ENCODE measurements at places on chromosomes 7 and 10.

DNA sequence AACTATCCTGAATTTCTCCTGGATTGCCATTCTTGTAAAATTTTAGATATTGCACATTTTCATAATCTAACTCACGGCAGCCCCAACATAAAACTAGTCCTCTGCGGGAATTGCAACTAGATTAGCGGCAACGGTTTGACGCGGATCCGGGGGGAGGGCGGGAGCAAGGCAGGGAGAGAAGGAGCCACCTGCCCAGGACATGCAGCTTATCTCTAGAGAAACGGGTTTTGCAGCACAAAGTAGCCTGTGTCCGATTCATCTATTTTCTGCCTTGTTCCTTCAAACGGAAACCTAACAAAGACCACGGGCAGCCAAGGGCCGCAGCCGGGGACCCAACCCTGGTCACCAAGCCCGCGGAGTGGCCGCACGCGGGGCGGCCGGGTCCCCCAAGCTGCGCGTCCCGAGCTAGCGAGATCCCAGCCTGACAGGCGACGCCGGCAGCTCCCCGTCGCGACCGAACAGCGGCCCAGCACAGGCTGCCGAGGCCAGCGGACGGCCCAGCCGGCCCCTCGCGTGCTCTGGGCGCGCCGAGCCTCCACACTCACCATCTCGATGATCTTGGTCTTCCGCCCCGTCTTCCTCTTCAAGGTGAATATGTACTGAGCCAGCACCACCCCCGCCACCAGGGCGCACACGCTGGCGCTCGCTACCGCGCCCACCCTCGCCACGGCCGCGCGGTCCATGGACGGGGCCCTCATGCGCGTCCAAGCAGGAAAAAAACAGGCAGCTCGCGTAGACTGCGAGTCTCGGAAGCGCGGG is at the start of gene NT5C3A:
Gene NT5C3A, minus strand, starts transcription at position 754 of the 759 bp plus-strand sequence. Its CDS starts 71 bp downstream, at position 683.
- no peak for DNase-seq

DNA sequence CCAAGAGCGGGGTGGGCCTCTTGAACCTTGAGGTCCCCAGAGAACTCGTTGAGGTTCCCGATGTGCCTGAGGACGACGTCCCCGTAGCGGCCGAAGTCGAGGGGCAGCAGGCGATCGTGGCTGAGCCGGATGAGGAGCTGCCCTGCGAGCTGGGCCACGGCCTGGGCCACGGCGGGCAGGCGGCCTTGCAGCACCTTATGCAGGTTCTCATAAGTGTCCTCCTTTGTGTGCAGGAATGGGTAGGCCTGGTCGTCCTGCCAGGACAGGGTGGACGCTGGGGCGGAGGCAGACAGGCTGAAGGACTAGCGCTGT is 14.2 kb downstream of the TFR2 start:
- DNase-seq = no peak

- DNase-seq = no peak
These were observed 209.9 kb downstream of the ZNF365 start for GRCh38 chr10:62583876-62584615.

DNA sequence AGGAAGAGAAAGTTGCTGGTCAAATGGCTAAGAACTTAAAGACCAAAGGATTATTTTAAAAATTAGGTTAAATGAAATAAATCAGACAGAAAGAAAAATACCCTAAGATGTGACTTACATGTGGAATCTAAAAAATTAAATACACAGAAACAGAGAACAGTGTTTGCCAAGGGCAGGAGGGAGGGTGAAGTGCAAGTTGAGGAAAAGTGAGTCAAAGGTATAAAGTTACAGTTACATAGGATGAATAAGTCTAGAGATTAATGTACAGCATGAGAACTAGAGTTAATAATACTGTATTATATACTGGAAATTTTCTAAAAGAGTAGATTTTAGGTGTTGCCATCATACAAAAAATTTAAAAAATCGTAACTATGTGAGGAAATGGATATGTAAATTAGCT is 146.3 kb downstream of the MDFIC start:
- no peak for DNase-seq

- DNase-seq = no peak
These were observed 65.5 kb upstream of the SH2B2 start for GRCh38 chr7:102220960-102221800.

GRCh38 chr7:130383187-130383980 is 3.1 kb downstream of the CPA1 start:
- no peak for DNase-seq

- DNase-seq = no peak
These were observed 24.1 kb downstream of the GBX1 start for GRCh38 chr7:151143261-151144015.

DNA sequence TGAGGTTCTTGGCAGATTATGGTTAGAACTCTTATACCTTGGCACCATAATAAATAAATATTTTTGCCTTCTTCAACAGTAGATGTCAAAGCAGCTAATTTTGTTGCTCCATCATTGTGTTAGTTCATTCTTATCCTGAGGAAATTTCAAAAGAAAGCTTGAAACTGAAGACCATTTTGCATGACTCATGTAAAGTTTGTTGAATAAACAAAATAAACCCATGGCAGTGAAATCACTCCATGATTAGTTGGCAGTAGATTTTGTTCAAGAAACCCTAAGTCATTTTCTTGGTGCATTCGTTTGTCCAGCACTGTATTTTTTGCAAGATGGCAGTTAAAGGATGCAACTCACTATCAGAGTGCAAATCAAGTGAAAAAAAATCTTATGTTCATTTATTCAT is 91.6 kb downstream of the HECW1 start:
- no peak for DNase-seq

DNA sequence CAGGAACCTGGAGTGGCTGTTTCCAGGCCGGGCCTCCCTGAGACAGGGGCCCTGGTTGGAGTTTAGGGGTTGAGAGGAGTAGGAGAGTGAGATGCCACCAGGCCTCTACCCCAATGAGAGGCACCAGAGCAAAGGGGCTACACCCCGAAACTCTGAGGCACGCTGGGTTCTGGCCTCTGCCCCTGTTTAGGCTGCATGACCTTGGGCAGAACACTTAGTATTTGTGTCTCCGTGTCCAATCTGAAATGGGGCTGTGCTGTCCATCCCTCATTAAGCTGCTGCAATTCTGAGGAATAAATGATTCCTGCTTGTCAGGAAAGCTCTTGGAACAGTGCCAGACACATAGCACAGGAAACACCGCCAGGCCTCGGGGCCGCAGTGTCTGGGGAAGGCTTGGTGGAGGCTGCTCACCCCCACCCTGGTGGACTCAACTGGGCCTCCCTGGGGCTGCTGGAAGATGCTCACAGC is 40.5 kb upstream of the SAMD8 start:
- DNase-seq = no peak

DNA sequence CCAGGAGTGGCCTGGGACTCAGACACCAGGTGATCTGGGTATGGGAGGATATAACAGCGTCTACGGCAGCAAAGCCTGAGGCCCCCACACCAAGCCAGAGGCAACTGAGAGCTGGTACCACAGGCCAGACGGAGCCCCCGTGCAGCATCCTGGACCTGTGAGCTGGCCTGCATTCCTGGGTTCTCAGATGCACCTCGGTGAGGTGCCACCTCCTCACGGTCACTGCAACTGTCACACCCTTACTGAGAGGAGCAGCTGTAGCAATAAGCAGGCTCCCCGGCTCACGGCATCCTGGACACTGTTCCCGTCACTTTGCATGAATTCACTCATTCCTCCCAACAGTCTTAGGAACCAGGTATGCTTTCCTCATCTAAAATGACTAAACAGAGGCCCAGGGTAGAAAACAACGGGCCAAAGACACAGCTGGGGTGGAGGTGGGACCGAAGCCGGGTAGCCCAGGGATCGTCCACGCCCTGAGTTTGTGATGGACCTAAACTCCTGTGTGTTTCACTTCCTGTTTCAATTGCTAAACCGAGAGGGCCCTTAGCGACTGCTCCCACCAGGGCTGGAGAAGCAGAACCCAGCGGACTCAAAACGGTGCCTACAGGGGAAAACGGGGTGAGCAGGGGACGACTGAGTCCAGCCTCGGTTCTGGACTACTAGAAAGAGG is 98.7 kb downstream of the CTBP2 start:
- no peak for DNase-seq

GRCh38 chr7:116763647-116764046 is 91.7 kb downstream of the MET start:
- DNase-seq = no peak

- DNase-seq = no peak
These were observed 1166.7 kb upstream of the C7orf33 start for GRCh38 chr7:147423875-147424274.

DNA sequence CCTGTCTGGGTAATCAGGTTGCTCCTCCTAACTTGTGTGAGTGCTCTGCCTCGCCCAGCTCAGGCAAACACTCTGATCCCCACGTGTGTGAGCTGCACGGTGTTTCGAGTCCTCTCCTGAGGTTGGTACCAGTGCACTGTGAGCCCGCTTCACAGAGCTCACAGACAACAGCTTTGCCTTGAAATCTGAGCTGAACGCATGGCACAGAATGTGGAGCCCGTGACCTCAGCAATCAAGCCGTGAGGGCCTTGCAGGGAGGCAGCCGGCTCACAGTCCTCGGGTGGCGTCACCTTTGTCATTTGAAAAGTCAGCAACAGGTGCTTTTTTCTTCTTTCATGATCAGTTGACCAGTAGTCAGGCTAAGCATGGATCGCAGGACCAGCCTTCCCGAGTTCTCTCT is 60.2 kb upstream of the ADGRA1 start:
- no peak for DNase-seq

DNA sequence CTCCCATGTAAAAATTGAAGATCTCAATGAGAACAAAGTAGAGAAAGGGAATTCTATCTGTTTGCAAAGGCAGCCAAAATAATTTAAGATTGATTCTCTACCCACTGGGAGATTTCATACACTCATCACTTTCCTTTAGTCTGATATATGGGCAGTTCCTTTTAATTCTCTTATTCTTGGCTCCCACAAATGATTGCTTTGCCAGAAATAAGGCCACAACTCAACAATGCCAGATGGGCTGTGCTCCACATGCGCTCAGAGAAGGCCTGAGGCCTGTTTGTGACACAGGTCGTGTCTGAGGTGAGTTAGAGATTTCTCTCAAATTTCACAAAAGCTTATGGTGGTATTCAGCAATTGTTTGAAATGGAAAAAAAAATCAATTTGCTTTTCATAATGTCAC is 501.9 kb upstream of the SEMA3D start:
- DNase-seq = no peak

DNA sequence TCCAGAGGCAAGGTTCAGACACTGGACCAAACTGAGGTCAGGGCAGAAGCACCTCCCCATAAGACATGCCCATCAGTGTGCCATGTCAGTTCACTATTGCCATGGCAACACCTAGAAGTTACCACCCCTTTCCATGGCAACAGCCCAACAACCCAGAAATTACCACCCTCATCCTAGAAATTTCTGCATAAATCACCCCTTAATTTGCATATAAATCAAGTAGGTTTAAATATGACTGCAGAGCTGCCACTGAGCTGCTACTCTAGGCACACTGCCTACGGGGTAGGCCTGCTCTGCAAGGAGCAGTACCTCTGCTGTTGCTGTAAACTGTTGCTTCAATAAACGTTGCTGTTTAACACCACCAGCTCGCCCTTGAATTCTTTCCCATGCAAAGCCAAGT is 12.7 kb downstream of the STEAP2 start:
- no peak for DNase-seq

GRCh38 chr7:71308096-71308495 is 176.2 kb downstream of the GALNT17 start:
- no peak for DNase-seq

DNA sequence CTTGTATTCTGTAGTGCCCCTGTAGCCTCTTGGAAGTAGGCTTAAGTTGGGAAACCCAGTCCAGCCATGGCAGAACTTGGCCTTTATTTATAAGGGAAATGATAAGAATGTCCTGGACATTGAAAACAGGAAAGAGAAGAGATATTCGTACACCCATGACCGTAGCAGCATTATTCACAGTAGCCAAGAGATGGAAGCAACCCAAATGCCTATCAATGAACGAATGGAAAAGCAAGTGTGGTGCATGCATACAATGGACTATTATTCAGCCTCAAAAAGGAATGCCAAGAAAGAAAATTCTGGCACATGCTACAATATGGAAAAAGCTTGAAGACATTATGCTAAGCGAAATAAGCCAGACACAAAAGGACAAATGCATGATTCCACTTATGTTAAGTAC is 315.3 kb downstream of the CXCL12 start:
- DNase-seq = no peak

DNA sequence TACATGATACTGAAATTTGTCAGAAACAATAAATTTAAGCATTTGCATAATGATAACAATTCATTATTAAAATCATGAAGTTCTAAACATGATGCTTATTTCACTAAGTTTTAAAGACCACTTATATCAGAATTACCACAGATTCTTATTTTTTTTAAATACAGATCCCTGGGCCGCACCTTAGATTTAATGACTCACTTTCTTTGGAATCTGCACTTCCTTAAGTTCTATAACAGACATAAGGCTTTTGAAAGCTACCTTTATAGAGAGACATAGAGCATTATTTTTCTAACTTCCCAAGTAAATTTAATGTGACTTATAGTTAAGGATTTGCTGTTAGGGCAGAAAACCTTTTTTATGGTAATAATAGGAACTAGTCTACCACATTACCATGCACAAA is 214.9 kb downstream of the IPMK start:
- DNase-seq = no peak

DNA sequence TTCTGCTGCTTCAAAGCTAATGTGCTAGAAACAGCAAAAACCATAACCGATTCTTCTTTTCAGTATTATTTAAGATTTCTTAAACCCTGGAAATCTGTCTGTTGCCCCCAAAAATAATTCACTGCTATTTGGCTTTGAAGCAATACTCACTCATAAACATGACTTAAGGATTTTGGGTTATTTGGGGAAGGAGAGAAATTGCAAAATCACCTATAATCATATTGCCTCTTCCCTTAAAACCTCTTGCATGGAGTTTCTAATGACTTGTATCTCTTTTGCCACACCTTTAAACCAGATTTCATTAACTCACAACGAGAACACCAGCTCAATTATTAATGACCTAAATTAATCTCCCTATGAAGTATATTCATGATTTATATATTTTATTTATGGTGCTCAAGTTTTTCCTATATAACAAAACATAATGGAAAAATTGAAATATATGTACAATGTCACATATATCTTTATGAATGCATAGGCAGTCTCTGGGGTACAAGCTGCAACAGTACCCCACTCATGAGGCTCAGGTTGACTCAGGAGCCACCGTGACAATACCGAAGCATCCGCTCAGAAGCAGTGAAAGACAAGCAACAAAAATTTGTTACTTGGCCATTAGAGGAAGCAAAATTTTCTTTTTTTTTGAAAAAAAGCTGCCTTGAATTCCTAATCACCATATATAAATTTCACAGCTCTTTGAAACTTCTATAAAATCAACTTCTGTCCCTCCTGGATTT is 3.0 kb downstream of the NAMPT start:
- DNase-seq = no peak

- DNase-seq = no peak
These were observed 2.1 kb downstream of the NHLRC2 start for GRCh38 chr10:113856563-113856962.

- no peak for DNase-seq
These were observed 324.2 kb upstream of the ZMIZ1 start for GRCh38 chr10:78744491-78745090.

GRCh38 chr10:92891885-92892690 is 43.8 kb downstream of the EXOC6 start:
- DNase-seq = no peak

- DNase-seq = no peak
These were observed 115.0 kb downstream of the PLXDC2 start for GRCh38 chr10:19930936-19931893.
